Peyer's patch (tissue), 4 donors: ENCODE measurements at places on chromosomes 16 and 17.

- H3K36me3 ChIP-seq, result peaks cover 32% of the 10 kb centered on the region
- no peak overlapping the region for H3K4me3 ChIP-seq
- peaks cover 13% of the 10 kb centered on the region for H3K4me1 ChIP-seq
- H3K27me3 ChIP-seq, result no peaks in the 10 kb centered on the region
- DNase-seq, result no peak
Observed at GRCh38 chr17:46024590-46024989, 25.5 kb downstream of the STH start.

GRCh38 chr16:50616386-50616785, 64.7 kb downstream of the SNX20 start:
- H3K27me3 ChIP-seq, result no peaks in the 10 kb centered on the region
- no peak overlapping the region for H3K27ac ChIP-seq
- H3K4me1 ChIP-seq, result no peaks in the 10 kb centered on the region

GRCh38 chr17:1566505-1567199, 4.1 kb upstream of the PITPNA start:
- no peaks in the 10 kb centered on the region for H3K36me3 ChIP-seq
- H3K4me3 ChIP-seq, result no peak overlapping the region

DNA sequence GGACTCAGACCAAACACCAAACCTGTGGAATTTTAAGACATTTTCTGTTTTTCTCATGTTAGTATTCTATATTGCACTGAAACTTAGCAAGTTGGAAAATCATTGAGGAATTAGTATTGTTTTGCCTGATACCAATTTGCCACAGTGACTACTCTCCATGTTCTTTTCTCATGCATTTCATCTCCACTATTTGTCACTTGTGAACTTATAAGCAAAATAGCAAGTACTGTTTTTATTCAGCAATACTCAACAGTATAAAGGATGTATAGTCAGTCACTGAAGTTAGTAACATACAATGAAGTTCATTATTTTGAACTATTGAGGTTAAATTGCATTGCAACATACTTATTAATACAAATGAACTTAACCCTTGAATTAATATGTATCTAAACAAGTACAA, 5.8 kb upstream of the VPS35L start:
- no peaks in the 10 kb centered on the region for H3K4me1 ChIP-seq
- H3K27ac ChIP-seq, result no peak overlapping the region
- DNase-seq, result no peak
- H3K27me3 ChIP-seq, result no peaks in the 10 kb centered on the region

- H3K27me3 ChIP-seq, result no peaks in the 10 kb centered on the region
- no peaks in the 10 kb centered on the region for H3K4me1 ChIP-seq
- no peak for DNase-seq
- H3K4me3 ChIP-seq, result no peak overlapping the region
- H3K36me3 ChIP-seq, result no peaks in the 10 kb centered on the region
Observed at GRCh38 chr17:77530591-77530990, 389.8 kb downstream of the SEC14L1 start.
